ENCODE measurements at places on chromosomes 12 and 14. TPM values are rescaled to one million over a fixed set of nuclear protein-coding genes. Genes with fewer than 3 reads are reported as not detected.

DNA sequence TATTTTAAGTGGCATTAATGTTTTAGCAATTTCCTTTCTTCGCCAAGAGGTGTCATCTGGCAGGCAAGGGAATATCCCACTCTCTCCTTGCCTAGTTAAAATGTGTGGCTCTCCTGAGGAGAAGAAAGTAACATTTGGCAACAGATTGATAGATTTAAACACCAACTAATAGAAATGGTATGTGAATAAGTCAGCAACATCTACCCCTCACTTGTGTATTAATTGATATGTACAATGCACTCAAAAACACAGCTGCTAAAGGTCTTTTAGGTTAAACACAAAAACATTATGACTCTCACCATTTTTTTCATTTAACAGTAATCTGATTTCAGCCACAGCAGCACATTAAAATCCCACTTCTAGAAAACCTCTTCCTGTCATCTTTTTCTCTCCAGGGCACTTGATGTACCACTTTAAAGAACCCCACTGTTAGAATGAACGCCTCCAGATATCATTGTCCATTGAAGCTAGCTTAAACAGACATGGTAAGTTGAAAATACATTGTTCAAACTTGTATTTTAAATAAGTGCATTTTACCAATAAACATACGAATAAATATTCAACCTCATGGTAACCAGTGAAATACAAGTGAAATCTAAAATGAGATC lies 151.7 kb downstream of the RPAP3 start:
- DNase-seq, result no peak

GRCh38 chr12:1189163-1189562 lies 198.1 kb downstream of the ERC1 start:
- no peak for DNase-seq

DNA sequence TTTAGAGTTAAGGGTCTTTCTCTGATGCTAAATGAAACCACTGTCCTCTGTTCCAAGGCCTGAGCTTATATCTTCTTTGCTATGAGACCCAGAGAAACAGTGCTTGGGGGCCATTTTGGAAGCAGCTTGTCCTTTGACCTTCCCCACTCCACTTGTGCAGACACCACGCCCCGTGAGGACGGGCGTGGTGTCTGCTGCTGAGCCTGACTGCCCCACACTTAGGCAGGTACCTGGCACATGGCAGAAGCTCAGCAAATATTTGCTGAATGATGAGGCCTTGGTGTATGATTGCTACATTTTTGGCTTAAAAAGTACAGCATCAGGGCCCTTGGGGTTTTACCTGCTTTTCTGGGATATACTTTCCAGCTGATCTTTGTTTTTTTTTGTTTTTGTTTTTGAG lies 69.9 kb downstream of the RASSF3 start:
- DNase-seq, result no peak

DNA sequence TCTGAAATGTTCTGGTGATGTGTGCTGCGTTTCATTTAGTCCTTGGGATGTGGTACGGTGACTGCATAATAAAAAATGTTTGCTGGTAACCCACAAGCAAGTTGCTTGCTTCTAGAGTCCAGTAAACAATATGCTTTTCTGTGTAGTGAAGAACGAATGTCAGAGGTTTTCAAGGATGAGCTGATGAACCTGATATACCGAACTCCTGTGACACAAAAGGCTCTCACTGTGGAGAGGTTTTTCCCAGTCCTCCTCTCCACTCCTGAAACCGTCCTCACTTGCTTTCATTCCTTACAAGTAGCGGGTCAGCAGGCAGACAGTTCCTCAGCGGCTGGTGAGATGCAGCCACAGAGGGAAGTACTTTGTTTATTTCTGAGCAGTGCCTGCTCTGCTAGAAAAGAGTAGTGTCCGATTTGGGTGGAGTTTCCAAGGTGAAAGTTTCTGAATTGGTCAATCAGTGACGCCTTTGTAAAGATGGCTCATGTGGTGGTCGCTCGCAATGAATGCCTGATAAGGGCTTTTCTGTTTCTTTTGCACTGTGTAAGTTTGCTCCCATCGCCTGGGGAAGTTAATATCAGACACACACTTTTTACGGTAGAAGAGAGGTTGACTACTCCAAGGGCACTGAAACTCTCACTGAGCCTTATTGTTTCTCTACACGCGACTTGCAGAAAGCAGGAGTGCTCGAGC lies 3.0 kb downstream of the ETV6 start:
- no peak for DNase-seq

GRCh38 chr12:128298091-128298748 lies 31.2 kb downstream of the TMEM132C start:
- DNase-seq, result no peak

DNA sequence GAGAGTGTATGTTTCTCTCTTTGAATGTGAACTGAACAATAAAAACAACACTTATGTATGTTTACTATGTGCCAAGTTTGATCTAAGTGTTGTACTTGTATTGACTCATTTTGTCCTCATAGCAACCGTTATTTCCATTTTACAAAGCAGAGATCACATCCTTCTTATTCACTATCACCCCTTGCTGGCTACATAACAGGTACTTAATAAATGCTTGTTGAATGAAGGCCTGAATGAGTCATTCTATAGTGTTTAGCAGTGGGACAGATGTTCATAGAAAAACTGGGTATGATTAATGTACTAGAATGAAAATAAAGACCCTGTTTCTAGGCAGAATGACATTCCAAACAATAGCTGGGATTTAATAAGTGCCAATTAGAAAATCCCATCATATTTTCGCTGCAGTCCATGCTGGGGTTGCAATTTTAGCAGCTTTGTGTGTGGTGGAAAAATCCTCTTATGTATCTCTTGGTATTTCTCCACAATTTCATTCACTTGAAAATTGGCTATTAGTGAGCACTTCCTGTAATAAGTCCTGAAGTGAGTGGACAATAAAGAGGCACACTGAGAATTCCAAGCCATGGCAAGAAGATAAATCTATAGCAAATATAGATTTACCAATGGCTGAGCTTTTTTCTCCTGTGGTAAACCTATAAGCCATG lies 86.0 kb downstream of the FAR2 start:
- DNase-seq, result no peak

DNA sequence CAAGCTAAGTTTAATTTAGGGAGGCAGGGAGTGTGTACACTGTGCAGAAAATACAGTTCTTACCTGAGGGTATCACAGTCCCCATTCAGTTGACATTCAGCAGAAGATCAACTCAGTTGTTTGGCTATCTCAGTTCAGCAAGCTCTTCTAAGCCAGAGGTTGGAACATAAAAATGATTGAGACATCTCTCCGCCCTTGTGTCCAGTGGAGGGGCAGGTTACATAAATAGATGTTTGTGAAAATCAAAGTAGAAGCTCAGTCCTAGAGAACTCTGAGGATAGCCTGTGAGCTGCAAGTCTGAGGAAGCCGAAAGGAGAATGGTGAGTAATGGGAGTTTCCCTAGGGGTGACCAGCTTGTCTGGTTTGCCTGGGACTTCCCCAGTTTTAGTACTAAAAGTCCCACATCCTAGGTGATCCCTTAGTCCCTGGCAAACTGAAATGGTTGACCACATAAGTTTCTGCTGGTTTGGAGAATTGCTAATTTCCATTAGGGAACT lies 251.4 kb upstream of the ATP2B1 start:
- DNase-seq, result peak; percentile 18

DNA sequence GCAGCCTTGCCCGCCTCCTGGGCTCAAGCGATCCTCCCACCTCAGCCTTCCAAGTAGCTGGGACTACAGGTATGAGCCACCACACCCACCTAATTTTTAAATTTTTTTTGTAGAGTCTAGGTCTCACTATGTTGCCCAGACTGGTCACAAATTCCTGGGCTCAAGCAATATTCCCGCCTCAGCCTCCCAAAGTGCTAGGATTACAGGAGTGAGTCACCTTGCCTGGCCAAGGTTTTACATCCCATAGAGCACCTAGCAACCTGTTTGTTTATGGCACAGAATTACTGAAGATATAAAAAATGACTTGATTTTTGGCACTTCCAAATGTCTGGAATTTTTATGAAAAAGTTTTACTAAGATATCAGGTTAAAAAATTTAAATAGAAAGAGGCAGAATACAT lies 16.5 kb downstream of the MYO1A start:
- DNase-seq, result no peak

DNA sequence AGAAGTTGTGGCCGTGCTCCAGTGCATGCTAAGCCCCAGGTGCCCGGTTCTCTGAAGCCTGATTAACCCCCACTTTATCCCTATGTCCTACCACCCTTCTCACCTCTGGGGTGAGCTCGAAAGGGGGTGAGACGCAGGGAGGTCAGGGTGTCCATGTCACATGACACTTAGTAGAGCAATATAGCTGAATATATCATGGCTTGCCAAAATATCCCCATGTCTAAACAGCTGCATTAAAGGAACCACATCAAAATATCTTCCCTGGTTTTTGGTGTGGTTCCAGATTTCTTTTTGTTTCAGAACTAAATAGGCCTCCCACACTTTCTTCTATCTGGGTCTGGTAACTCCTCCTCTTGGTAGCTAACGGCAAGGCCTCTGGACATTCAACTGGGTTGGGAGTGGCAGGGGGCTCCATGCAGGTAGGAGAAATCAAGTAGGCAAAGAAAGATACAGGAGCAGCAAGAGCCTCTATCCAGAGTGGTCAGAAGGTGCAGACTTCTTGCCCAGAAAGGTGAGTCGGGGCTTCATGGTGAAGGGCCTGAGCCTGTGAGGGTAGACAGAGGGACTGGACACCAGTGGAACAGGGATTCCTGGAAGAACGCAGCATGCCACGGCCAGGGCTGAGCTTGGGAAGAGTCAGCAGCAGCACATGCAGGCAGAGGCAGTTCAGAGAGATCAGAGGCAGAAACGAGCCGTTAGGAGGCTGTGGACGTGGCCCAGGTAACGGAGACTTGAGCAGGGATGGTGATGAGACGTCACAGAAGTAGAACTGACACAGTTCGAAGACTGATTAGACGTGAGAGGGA lies 202.8 kb upstream of the DIO3 start:
- no peak for DNase-seq

- no peak for DNase-seq
Measured at GRCh38 chr12:100778967-100779590, 15.5 kb upstream of the ANO4 start.

DNA sequence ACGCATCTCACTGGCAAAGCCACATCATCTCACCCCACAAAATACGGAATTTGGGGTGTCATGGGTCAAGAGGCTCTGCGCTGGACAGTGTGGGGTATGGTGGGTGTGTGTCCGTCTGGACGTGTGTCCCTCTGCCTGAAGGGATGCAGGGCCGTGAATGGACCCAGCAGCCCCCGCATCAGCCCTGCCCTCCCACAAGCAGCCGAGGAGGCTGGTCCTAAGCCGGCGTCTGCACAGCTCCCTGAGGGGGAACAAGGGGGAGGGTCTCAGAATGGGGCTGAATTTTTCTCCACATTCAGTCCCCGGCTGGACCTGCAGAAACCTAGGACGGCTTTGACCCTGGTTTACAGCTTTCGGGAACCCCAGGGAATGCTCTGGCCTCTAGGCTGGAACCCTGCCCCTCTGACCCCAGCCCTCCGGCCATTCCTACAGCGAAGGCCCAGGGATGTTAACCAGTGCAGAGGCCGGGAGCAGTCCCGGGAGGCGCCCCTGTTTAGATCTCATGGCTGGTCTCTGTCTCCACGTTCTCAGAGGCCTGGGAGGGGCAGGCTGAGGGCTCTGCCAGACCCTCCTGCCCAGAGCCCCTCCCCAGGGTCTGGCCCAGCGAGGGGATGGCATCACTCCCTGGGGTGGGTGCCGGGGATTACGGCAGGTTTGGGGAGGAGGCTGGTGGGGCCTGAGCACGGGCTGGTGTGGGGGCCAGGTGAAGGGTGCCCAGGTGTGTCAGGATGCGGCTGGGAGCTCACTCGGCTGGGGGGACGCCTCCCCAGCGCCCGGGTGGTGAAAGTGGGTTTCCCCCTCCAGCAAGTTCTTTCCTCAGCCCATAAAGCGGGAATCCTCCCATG lies 156.5 kb upstream of the C14orf180 start:
- no peak for DNase-seq

- DNase-seq, result no peak
Measured at GRCh38 chr12:45560689-45561088, 168.8 kb upstream of the ARID2 start.

DNA sequence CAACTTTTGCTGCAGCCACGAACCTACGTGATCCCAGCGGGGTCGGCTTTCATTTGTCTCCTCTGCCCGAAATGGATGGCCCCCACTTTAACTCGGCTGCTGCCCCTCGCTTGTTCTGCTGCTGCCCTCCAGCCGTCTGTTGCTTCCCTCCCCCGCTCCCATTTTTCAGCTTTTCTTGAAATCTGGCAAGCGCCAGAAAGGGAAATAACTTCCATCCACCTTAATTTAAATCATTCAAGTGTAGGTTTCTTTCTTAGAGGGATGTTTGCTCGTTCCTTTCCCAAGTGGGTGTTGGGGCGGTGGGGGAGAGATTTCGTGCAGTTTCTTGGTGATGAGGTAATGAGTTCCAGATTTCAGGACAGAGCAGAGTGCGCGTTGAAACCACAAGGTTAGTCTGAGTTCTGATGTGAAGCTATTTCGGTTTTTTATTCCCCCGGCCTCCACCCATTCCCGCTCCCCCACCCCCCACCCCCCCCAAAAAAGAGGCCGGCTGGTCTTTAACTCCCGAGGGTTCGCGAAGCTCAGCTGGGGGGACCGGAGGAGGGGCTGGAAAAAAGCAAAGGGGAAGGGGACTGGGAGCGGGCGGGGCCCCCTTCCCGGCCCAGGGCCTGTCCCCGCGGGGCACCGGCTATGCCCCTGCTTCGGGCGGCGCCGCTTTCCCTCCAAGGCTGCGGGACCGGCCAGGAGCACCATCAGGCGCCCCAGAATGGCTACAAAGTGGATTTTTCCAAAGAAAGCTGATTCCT lies 2.2 kb upstream of the ZFP36L1 start:
- no peak for DNase-seq

- no peak for DNase-seq
Measured at GRCh38 chr14:87321548-87321947, 671.4 kb downstream of the GALC start.

DNA sequence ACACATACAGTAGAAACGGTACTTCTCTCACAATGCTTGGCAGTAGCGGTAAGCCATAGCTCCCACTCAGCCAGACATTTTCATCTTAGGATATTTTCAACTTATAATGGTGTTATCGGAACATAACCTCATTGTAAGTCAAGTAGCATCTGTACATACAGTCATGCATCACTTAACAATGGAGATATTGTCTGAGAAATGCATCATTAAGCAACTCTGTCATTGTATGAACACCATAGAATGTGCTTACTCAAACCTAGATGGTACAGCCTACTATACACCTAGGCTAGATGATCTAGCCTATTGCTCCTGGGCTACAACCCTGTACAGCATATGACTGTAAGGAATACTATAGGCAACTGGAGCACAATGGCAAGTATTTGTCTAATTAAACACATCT lies 40.8 kb downstream of the RPS6KA5 start:
- no peak for DNase-seq

- peak; percentile 8 for DNase-seq
Measured at GRCh38 chr12:89280833-89281538, 71.3 kb downstream of the DUSP6 start.

Gene MIPOL1
- not detected for total RNA-seq

Gene NGB
- total RNA-seq, result not detected

Gene CLEC9A
- total RNA-seq, result not detected

Gene SLC48A1
- 12.7 TPM for total RNA-seq

Gene CPNE6
- not detected for total RNA-seq

Gene KRT79
- not detected for total RNA-seq

Gene ITGB7
- 266 TPM for total RNA-seq

Gene RND1
- total RNA-seq, result 7.9 TPM

Gene SCN8A
- total RNA-seq, result 0.26 TPM

Gene ADCY4
- total RNA-seq, result 1.5 TPM

Gene DHRS2
- 1.6 TPM for total RNA-seq

Gene KRT2
- total RNA-seq, result not detected

Gene KCNMB4
- total RNA-seq, result 0.80 TPM

Gene PGF
- 0.41 TPM for total RNA-seq

Data from activated T-helper 1 cell treated with anti-CD3 and anti-CD28 coated beads, Interleukin-12 subunit alpha, Interleukin-12 subunit beta, Interleukin-2, Interleukin-4 antibody, amounts not matched to agents 30 ng/mL and 10 ng/mL and 1 ng/mL, durations not matched to agents 14 hours and 24 hours and 36 hours (primary cell).